Fibroblast of lung (primary cell): ENCODE measurements at places on chromosomes 16 and 17. TPM values are rescaled to one million over a fixed set of nuclear protein-coding genes. Genes with fewer than 3 reads are reported as not detected.

RRAD gene
- total RNA-seq: 41.1 and 83.7 TPM in 2 replicates

CFDP1 gene
- total RNA-seq: 47.9 and 59.8 TPM in 2 replicates

SPATA22 gene
- 0.17 and 0.51 TPM in 2 replicates for total RNA-seq

TEX19 gene
- total RNA-seq: 0.17 TPM in 1 of 2 replicates, not detected in the other

SYNGR3 gene
- 1.5 and 1.8 TPM in 2 replicates for total RNA-seq

CACNG5 gene
- total RNA-seq: not detected in 2 replicates

DNA sequence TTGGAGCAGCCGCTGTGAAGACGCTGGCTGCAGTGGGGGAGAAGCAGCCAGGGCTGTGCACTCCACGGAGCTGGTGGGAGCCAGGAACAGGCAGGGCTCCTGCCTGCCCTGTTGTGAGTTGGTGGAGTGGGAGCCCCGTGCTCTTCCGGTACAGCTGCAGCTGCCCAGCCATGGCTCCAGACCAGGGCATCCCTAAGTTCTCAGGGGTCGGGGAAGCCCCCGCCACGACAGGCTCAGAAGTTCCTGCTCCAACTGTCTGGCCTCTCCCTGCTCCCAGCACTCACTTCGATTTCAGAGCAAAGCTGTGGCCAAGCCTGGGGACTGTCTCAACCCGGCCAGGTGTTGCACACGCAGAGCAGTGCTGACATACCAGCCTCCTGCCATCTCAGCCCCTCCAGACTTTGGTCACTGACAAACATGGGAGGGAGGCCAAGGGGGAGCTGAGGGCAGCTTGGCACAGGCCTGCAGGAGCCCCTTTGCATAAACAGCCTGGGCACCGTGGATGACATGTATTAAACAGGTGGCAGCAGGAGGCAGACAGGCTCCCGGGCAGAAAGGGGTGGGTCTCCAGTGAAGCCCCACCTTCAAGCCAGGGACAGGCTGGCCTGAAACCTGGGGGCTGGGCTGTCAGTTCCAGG is 13.9 kb upstream of the KDM8 start:
- H3K36me3 ChIP-seq: no peaks in the 10 kb centered on the region
- H3K27ac ChIP-seq: no peak overlapping the region
- DNase-seq: no peak
- no peaks in the 10 kb centered on the region for H3K4me1 ChIP-seq
- H3K4me3 ChIP-seq: no peak overlapping the region
- H3K27me3 ChIP-seq: peaks cover 6% of the 10 kb centered on the region

DNA sequence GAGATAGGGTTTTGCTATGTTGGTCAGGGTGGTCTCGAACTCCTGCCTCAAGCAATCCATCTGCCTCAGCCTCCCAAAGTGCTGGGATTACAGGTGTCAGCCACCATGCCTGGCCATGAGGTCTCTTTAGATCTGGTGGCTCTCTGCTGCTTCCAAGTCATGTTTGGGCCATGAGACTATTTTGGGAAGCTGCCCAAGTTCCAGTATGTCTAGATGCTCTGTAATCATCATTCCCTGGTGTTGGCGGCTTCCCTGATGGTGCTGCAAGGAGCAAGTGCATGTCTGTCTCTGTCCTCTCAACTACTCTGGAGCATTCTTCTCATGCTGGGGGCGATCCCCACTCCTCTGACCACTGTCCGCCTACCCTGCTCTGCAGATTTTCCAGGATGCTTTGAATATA is 6.4 kb upstream of the ODF4 start:
- DNase-seq: no peak
- H3K4me3 ChIP-seq: no peak overlapping the region
- peaks cover 6% of the 10 kb centered on the region for H3K27me3 ChIP-seq
- H3K27ac ChIP-seq: no peak overlapping the region
- no peaks in the 10 kb centered on the region for H3K36me3 ChIP-seq

DNA sequence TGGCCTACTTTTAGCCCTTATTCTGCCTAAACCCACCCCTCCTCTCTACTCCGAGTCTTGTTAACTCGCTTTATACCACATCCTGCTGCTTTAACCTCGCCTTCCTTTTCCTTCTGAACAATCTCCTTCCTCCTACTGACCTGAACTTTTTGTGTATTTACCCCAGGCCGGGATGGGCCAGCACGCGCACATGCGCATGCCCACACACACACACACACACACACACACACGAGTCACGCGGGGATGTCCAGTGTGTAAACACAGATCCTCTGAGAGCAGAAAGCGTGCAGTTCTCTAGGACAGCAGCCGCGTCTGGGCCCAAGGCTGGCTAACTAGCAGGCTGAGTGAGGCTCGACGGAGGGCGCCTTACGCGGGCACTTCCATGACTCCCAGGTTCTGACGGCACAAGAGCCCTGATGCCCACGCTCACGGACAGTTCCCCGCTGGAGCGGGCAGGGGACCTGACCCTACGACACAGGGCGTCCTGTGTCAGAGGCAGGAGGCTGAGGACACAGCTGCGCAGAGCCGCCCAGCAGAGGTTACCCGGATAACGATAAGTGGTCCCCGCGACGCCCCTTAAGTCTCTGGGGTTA is 610 bp downstream of the PIK3R5 start:
- H3K4me1 ChIP-seq: no peaks in the 10 kb centered on the region
- H3K36me3 ChIP-seq: no peaks in the 10 kb centered on the region
- DNase-seq: no peak
- no peak overlapping the region for H3K4me3 ChIP-seq

DNA sequence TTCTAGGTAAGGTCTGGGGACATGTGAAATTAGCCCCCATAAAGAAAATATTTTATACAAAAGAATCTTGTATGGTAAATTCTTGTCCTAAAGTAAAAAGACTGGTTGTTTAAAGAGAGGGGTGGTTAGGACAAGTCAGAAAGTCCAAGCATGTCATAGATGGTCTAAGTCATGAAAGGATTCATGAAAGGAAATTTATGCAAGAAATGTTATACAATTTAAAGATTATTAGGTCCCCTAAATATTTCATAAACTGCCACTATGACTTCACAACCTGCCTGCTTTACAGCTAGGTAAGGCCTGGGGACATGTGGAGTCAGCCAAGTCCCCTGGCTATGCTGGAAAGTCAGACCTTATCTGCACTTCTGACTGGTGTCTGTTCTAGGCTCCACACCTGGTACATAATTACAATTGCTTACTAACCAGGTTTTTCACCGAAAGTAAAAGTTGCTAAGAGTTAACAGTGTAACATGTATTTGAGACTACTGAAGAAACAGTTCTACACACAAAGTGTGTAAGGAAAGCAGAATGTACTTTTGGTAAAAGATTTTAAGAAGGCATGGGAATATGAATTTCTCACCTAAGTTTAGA is 17.0 kb downstream of the N4BP1 start:
- DNase-seq: no peak
- H3K36me3 ChIP-seq: no peaks in the 10 kb centered on the region
- H3K27me3 ChIP-seq: no peaks in the 10 kb centered on the region
- H3K4me3 ChIP-seq: no peak overlapping the region

DNA sequence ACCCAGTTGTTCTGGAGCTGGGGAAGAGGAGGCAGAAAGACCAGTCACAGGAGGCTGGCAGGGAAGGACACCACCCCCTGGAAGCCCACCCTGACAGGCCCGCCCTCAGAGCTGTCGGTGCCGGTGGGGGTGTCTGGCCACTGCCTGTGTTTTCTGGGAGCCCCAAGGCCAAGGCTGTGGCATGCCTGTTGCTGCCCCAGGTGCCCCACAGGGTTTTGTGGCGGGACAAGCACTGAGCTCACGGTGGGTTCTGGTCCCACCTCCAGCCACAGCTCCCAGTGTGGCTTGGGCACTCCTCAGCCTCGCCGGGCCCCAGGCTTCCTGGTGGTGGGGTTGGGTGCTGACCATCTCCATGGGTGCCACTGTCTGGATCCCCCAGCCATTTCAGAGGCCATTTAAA is 58.0 kb downstream of the ZFPM1 start:
- H3K4me3 ChIP-seq: no peak overlapping the region
- no peak overlapping the region for H3K27ac ChIP-seq
- no peak for DNase-seq
- no peaks in the 10 kb centered on the region for H3K36me3 ChIP-seq
- no peaks in the 10 kb centered on the region for H3K4me1 ChIP-seq

DNA sequence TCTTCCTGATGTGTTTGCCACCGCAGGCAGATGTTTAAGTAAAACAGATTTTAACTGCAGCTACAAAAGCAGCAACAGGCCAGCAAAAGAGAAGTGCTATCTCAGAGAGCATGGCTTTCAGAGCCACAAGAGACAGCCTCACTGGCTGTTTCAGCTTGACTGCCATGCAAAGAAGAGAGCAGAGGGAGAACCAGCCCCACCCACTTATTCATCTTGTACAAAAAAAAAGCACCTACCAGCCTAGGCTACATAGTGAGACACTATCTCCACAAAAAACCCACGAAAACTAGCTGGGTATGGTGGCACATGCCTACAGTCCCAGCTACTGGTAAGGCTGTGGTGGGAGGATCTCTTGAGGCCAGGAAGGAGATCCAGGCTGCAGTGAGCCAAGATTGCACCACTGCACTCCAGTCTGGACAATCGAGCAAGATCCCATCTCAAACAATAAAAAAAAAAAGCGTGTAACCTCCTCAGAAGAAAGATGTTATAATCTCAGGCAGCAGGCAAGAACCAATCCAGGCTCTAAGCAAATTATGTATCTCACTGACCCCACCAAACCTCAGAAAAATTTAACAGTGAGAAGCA is 30.0 kb downstream of the STH start:
- no peak overlapping the region for H3K4me3 ChIP-seq
- no peak overlapping the region for H3K27ac ChIP-seq
- H3K27me3 ChIP-seq: no peaks in the 10 kb centered on the region
- no peaks in the 10 kb centered on the region for H3K4me1 ChIP-seq
- no peak for DNase-seq
- peaks cover 16% of the 10 kb centered on the region for H3K36me3 ChIP-seq

GRCh38 chr16:87733190-87733589 is 32.6 kb downstream of the KLHDC4 start:
- DNase-seq: no peak
- H3K27ac ChIP-seq: no peak overlapping the region
- H3K27me3 ChIP-seq: no peaks in the 10 kb centered on the region
- no peak overlapping the region for H3K4me3 ChIP-seq
- H3K4me1 ChIP-seq: no peaks in the 10 kb centered on the region

DNA sequence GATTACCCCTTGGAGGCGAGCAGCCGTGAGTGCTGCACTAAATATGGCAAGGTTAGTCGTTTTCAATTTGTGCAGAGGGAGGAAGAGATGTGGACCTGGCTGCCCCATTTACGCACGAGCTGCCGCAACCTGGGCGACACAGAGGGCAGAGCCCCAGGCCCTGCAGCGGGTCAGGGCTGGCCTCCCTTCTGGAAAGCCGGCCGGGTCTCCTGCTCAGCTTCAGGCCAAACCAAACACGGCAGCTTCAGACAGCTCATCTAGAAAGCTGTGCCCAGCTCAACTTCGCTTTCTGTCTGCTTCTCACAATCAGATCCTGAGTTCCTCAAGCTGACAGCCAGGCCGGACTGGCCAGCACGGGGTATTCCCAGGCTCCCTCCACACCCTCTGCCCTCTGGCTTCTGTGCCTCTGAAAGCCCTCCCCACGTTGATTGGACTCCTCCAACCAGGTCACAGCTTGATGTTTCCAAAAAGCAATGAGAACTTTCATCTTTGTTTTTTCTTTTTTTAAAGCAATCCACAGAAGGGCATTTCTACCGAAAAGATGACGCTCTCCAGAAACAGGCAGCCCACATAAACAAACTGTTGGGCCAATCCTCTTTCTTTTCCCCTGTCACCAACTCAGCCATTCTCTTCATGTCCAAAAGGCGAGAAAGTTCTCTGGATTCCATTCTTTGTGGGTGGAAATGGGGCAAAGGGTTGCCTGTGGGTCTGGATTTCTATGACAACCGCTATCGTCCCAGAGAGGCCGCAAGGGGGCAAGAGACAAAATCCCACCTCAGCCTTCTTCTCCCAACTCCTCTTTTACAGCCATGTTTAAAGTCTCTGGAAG is 189.0 kb downstream of the ZFHX3 start:
- peak; percentile 75 for DNase-seq
- peaks cover 18% of the 10 kb centered on the region for H3K4me1 ChIP-seq
- peak overlapping the region; percentile 87 for H3K27ac ChIP-seq
- H3K36me3 ChIP-seq: no peaks in the 10 kb centered on the region

DNA sequence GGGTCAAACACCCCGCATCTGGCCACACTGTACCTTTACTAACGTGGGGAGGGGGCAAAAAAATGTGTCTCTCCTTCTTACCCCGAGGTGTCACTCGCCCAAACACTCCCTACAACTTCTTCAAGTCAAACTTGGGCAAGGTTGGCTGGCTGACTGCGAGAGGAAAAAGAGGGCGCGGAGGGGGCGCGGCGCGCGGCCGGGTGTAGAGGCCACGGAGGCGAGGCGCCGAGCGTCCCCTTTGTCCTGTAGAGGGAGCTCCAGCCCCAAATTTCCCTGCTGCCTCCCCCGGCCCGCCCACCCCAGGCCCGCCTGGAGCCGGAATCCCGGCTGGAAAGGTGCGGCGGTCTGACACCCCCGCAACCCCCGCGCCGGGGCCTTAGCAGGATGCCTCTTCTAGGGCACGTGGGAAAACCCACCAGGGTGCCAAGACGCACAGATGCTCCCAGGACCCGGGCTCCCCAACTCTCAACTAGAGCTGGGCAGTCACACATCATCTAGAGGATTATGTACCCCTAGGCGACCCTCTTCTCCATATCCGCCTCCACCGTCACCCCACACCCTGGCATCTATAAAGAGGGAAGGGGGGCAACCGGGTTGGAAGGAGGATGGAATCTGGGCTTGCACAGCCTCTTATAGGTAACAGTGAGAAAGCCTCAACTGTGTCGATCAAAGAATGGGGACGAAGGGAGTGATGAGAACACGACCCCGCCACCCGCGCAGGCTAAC is 4.2 kb downstream of the IRX3 start:
- peaks cover 50% of the 10 kb centered on the region for H3K27me3 ChIP-seq
- no peak overlapping the region for H3K4me3 ChIP-seq
- DNase-seq: no peak
- no peaks in the 10 kb centered on the region for H3K36me3 ChIP-seq
- no peak overlapping the region for H3K27ac ChIP-seq

DNA sequence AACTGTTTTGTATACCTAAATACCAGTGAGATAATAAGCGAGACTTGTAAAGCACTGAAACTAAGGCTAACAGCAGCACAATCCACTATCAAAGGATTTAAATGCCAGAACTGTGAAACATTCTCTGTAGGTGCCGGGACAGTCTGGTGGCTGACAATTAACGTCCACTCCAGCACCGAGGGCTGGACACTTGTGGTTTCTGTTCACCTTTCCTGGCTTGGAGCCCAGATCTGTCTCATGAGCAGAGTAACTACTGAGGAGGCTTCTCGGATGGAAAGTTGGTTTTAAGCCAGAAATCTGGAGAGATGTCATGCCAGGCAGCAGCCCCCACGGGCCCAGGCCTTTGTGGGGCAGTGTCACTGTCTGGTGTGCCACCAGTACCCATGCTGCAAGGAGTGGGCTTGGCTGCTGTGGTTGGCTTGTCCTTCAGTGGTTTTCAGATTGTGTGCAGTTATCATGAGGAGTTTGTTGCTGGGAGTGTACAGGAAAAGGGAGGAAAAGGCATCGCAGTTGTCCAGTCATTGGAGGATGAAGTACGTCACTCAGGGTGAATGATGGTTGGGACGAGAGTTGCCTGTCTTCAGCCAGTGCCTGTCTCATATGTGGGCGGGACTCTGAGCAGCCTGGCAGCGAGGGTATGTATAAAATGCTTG is 35.5 kb downstream of the UBN1 start:
- H3K4me1 ChIP-seq: peaks cover 4% of the 10 kb centered on the region
- DNase-seq: peak; percentile 89
- H3K4me3 ChIP-seq: no peak overlapping the region
- H3K27ac ChIP-seq: no peak overlapping the region
- no peaks in the 10 kb centered on the region for H3K27me3 ChIP-seq
